ENCODE measurements at places on chromosomes 1 and 21.

GRCh38 chr1:245566952-245567351 lies 412.2 kb downstream of the KIF26B start:
- no peak for DNase-seq

- DNase-seq, result peak; percentile 11
Measured at GRCh38 chr1:89064632-89065031, 376 bp downstream of the GBP1 start.

DNA sequence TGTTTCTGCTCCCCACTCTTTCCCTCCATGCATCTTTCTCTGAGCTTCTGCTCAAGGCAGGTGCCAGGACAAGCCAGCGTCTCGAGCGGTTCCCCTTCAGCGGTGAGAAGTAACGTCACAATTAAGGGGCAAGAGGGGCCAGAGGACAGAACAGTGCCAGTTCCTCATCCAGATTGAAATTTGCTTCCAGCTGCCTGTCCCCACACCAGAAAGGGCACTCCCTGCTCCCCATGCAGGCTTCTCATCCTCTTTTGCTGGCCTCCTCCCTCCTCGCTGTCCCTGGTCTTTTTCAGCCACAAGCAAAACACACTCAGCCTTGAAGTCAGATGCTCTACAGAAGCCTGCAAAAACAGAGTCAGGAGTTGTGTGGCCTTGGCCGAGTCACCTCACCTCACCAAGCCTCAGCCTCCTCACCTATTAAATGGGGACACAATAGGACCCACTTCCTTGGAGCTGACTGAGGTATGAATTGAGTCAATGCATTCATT lies 35.0 kb upstream of the ECE1 start:
- DNase-seq, result no peak

DNA sequence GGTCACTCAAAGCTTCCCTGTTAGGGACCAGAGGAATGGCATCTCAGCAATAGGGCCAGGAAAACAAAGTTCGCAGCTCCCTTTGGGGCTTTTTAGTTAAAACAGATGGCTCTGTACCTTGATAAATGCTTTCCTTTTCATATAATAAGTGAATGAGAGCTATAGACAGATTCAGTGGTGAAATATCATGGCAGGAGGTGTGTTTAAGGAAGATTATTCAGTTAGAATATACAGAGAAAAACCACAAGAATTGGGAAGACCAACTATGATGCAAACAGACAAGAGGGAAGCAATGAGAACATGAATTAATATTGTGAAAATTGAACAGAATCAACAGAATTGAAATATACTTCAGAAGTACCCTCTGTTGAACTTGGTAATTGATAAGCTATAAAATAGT lies 379.4 kb downstream of the PLPP3 start:
- no peak for DNase-seq

- DNase-seq, result no peak
Measured at GRCh38 chr1:177257128-177257527, 86.4 kb downstream of the BRINP2 start.

- DNase-seq, result no peak
Measured at GRCh38 chr1:185803241-185803640, 69.0 kb downstream of the HMCN1 start.

DNA sequence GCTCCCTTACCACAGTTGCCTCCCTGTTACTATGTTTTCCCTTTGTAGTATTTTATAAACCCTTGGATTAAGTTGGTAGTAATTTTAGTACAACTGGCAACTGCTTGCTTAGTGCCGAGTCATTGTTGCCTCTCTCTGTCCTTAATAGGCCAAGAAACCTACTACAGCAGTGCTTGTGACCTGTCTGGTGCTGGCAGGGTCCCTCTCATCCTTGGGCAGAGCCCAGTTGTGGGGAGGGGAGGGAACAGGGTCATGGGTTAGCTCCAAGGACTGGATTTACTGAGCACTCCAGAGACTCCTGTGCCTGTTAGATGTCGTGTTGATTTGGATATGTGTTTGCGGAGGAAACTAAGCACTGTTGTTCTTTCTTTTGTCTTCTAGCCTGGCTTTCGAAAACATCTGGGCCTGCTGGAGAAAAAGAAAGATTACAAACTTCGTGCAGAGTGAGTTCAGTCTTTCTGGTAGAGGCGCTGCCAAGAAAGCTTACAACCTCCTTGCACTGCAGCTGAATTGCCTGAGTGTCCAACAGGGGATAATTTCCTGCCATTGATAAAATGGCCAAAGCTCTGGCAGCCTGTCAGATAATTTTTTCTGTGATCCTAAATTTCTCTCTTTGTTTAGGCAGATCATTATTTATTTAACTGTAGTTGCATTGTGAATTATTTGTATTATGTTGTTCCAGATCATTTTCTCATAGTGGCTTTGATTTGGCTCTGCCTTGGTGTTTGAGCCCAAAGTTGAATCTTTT lies 3.6 kb downstream of the UTP11 start:
- DNase-seq, result no peak

GRCh38 chr1:111346089-111346885 lies 55.6 kb downstream of the CHIA start:
- peak; percentile 92 for DNase-seq

DNA sequence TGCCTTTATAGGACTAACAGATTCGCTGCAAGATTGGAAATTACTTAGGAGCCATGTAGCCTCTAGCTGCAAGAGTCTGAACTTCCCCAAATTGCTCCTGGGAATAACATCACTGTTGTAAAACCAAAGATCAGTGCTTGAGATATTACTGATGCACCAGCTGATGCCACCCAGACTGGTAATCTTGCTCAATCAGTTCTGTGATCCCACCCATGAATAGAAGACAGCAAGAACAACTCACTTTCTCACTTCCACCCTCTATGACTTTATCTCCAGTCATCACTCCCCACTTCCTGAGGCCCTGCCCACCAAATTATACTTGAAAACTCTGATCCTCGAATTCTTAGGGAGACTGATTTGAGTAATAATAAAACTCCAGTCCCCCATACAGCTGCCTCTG lies 1011.1 kb downstream of the PLA2G4A start:
- no peak for DNase-seq

- no peak for DNase-seq
Measured at GRCh38 chr1:234515411-234515810, 36.4 kb upstream of the TARBP1 start.

DNA sequence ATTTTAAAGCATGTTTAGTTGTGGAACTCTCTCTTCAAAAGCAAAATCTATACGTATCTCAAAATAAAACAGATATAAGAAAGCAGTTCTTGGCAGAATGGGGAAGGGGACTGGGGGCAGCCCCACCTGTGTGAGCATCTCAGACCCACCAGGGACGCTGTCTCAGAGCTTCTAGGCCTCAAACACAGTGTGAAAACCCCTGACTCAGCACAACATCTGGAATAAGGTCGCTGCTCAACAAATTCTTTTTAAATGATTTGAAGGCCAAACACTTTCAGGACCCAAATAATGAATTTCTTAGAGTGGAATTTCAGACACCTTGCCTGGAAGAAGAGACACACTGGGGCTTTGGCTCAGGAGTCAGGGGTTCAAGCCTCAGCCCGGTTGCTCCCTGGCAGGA lies 27.1 kb upstream of the GRHL3 start:
- no peak for DNase-seq

DNA sequence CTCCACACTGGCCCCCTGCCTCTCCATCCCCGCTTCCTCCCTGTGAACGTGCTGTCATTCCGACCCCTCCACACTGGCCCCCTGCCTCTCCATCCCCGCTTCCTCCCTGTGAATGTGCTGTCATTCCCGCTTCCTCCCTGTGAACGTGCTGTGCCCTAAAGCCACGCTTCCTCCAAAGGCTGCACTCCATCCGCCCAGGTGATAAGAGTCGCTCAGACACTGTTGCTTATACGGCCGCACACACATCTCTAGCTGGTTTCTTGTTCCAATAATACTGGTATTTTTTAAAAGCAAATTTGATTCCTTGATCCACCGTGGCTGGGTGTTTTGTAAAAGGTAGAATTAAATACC lies 39.3 kb upstream of the TSPEAR start:
- no peak for DNase-seq

Measured in NCI-H345 (cell line).